ENCODE measurements at places on chromosomes 3 and 15.

DNA sequence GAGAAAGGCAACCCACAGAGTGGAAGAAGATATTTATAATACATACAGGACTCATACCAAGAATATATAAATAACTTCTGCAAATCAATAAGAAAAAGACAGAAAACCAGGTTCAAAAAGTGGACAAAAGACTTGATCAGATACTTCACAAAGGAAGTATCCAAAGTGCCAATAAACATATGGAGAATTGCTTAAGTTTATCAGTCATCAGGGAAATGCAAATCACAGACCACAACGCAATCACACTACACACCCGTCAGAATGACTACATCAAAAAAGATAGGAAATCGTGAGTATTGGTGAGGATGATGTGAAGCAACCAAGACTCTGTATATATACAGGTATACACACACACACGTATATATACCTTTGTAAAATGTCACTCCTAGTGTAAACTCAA lies 180.6 kb downstream of the FAM43A start:
- no peak for DNase-seq

GRCh38 chr3:78912259-78912658 lies 855.5 kb downstream of the ROBO1 start:
- no peak for DNase-seq

- DNase-seq = no peak
Measured at GRCh38 chr3:16130066-16130465, 44.4 kb upstream of the GALNT15 start.

DNA sequence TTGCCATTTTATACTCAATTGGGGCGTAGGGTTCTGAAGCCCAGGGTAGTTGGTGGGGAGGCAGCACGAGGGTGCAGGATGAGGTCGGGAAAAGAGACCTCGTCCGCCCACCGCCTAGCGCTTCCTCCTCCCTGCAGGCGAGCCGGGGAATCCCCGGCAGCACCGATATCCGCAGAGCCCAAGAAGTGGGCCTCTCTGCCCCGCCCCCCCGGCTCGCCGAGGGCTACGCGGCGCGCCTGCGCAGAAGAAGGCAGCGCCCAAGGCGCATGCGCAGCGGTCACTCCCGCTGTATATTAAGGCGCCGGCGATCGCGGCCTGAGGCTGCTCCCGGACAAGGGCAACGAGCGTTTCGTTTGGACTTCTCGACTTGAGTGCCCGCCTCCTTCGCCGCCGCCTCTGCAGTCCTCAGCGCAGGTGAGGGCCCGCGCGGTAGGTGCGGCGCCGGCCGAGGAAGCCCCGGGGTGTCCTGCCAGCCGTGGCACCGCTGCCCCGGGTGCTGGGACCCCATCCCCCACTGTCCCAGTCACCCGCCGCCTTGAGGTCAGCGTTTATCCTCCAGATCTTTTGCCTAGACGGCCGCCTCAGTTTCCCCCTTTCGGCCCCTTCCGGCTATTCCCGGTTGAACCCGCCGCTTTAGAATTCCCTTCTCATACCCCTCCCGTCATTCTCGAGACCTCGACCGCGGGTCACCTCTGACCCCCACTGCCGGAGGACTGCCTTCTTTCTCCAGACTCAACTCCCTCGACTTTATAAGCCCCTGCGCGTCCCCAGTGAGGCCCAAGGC lies at the start of gene ALAS1:
ALAS1 (plus strand) TSS at position 319 of the 784 bp plus-strand sequence. CDS start 1,082 bp downstream, outside the sequence.
- peak; percentile 79 for DNase-seq

- no peak for DNase-seq
Measured at GRCh38 chr3:15097891-15098290, 1.1 kb downstream of the RBSN start.

- DNase-seq = no peak
Measured at GRCh38 chr15:43893956-43894355, 67.2 kb downstream of the WDR76 start.

DNA sequence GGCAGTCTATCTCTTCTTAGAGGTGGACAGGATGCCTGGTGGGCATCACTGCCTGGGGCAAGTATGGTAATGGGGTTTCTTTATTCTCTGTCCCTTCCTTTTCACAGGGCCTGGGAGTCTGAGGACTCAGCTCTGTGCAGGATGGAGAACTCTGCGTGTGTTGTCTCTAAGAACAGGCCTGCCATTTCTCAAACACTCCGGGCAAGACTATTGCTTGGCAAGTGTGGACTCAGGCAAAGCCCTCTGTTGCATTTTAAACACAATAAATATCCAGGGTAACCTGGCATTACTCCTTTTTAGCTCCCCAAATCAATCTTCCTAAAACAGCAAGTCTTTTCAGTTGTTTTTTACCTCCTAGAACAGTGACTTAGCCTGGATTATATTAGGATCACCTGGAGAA lies 185.1 kb upstream of the ROPN1 start:
- no peak for DNase-seq

- no peak for DNase-seq
Measured at GRCh38 chr15:75637245-75638009, 2.6 kb downstream of the IMP3 start.

DNA sequence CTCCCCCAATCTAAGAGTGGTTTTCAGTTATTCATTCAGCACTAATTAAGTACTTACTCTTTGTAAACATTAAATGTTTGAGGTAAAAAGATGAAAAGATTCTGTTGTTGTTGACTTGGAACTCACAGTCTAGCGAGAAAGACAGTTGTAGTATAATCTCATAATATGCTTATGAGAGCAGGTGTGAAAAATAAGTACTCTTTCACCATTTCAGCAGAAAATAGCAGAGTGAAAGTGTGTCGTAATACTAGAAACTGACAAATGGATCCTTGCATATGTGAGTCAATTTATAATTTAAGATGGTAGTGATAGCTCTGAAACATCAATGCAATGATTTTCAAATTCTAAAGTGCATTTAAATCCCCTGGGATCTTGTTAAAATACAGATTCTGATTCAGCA lies 618.8 kb upstream of the CCDC54 start:
- no peak for DNase-seq

- DNase-seq = no peak
Measured at GRCh38 chr15:95346721-95347475, 983.6 kb upstream of the NR2F2 start.
